ENCODE measurements at places on chromosomes 16 and 17.

GRCh38 chr16:85996843-85997242 is 97.9 kb downstream of the IRF8 start:
- no peak for DNase-seq

- no peak for DNase-seq
These were observed 63.9 kb downstream of the TNRC6C start for GRCh38 chr17:78022425-78022824.

DNA sequence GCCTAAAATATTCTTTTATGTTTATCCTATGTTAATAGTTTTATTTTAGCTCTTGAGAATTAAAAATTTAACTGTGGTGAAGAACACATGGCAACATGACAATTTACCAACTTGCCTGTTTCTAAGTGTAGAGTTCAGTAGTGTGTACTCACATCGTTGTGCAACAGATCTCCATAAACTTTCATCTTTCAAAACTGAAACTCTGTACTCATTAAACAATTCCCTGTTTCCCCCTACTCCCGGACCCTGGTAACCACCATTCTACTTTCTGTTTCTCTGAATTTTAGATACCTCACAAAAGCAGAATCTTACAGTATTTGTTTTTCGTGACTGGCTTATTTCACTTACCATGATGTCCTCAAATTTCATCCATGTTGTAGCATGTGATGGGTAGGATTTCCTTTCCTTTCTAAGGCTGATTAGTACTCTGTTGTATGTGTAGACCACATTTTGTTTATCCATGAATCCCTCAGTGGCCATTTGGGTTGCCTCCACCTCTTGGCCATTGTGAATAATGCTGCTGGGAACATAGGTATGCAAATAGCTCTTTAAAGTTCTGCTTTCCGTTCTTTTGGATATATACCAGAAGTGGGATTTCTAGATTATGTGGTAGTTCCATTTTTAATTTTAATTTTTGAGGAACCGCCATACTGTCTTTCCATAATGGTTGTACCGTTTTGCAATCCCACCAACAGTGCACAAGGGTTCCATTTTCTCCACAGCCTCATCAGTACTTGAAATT is 17.4 kb downstream of the IST1 start:
- DNase-seq = no peak

DNA sequence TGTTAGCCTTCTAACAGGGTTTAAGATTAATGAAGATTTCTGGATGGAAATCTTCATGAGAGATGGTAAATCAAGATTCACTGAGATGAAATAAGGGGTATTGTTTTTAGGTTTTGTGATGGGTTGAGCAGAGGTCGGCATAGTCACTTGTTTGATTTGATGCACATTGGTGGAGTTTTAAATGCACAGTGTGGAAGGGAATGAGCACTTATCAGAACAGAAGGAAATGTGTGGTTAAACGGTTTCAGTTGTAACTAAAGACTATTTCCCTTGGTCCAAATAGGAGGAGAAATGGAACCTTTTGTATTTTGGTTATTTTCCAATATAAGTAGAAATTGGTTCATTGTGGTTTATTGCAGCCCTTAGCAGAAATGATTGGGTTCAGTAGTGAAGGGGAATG is 34.1 kb downstream of the CBFB start:
- DNase-seq = no peak

DNA sequence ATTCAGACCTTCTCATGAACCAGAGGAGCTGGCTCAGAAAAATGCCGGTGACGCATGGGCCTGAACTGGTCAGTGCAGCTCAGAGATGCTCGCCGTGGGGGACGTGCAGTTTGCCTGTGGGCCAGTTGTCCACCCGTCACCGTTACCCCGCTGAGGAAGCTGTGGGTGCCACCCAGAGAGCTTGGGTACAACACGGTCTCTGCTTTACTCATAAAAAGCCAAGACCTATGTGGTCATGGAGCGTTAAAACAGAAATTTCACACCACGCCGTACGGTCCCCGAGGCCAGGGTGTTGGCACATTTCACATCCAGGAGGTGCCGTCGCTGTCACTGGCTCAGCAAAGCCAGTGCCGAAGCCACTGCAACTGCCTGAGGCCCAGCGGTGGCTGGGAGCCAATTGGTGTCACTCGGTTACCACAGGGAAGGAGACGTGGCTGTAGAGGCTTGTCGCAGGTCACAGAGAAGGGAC is 120.9 kb downstream of the METRNL start:
- DNase-seq = no peak

DNA sequence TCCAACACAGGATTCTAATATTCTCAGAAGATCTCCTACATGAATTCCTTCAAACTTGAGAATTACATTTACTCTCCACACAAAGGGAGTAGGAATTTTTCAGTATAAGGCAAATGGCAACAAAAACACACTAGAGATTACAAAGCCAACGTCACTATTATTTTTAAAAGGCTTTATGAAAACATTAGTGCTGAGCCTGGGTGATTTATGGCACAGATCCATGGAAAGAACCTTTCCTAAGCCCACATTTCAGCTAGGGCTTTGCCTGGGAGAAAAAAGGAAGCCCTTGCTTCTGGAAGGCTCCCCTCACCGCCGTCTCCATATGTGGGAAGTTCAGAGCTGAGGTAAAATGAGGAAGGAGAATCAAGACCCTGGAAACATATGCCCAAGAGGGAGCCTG is 499.4 kb upstream of the HSBP1 start:
- no peak for DNase-seq

- no peak for DNase-seq
These were observed 37.1 kb downstream of the BAIAP2 start for GRCh38 chr17:81071761-81072741.

DNA sequence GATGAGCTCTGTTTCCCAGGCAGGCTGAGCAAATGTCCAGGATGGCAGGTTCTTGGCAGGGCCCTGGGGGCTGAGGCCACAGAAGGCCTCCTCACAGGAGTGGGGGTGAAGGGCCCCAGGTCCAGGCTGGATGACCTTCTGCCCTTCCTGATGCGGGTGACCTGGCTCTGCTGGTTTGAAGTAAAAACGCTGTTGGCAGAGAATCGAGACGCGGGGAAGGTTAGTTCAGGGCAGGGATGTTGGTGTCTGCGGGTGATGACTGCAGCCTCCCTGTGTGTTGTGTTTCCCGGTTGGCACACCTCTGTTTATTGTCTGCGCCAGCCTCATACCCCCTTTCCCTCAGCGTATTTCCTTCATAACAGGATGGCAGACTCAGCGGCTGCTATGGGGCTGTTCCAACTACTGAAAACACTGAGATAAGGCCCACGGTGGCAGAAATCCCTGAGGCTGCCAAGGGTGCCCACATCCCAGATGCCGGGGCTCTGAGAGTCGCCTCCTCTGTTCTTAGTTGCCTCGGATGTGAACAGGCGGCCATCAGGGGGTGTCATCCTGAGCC is 104.6 kb downstream of the METRNL start:
- no peak for DNase-seq

- no peak for DNase-seq
These were observed 4.7 kb upstream of the FSCN2 start for GRCh38 chr17:81523402-81524038.

DNA sequence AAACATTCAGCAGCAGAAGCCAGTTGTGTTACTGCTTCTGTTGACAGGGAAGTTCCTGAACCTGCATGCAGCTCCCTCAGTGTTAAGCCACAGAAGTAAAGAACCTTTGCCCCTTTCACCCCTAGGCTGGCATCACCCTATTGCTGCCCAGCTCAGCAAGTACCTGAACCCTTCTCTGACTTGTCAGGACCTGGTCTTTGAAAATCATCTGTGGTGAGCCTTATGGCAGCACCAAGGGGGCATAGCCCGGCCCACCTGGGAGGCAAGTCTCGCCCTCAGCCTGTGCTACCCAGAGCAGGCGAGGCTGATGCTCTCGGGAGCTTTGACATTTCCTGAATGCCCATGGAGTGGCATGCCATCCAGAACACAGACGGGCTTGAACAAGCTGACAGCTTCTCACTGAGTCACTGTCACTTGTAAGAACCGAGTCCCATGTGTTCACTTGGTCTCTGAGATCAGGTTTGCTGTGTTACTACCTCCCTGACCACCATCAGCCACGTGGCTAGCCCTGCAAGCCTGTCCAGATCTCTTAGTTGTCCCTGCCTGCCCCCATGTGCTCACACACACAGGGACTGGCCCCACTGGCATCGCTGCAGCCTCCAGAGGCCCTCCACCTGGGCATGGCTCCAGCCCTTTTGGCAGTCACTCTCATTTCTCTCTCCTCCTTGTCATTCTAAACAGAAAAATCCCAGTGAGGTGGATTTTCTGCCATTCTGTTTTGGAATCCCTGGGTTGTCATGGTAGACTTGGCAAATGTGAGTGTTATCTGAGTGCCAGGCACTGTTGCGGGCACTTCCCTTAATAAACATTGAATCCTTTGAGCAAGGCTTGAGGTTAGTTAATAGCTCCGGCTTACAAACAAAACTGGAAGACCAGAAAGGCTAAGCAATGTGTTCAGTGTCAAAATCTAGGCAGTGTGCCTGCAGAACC is 2.9 kb upstream of the CARMIL2 start:
- no peak for DNase-seq

DNA sequence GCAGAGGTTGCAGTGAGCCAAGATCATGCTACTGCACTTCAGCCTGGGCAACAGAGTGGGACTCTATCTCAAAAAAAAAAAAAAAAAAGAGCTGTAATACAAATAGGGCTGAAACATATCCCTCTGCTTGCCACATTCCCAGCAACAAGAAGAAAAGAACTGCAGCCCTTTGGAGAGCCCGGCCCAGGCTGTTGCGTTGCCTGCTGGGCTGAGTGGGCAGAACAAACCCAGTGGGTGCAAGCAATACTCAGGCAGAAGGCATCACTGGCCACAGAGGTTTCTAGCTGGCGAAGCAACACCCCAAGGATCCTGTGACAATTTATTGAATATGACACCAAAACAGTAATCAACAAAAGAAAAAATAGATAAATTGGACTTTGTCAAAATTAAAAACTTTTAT is 44.0 kb downstream of the PIGL start:
- no peak for DNase-seq

- DNase-seq = no peak
These were observed 5.8 kb upstream of the FASN start for GRCh38 chr17:82103553-82104451.

GRCh38 chr16:10385725-10386516 is at the start of gene ATF7IP2:
TSS of gene ATF7IP2 (plus strand) at chr16:10386061. CDS start at chr16:10430621, 44,560 bp downstream.
- no peak for DNase-seq

DNA sequence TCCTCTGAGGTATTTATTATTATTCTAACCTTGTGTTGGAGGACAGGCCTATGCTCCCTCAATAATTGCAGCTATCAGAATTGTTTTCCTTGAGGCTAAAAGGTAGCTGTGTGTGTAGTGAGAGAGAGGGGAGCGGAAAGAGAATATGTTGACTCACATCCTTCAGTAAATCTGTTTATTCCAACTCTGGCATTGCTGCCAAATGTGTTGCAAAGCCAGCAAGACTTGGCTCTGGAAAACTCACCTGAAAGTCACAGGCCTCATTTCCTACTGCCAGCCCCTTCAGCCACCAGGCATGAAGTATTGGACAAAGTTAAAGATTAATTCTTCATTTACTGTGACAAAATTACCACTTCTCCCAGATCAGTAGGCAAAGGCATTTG is 9.6 kb downstream of the CA10 start:
- no peak for DNase-seq

GRCh38 chr16:81860287-81861266 is 81.5 kb downstream of the PLCG2 start:
- no peak for DNase-seq

GRCh38 chr17:78266231-78266631 is 34.8 kb downstream of the TMEM235 start:
- no peak for DNase-seq

GRCh38 chr17:58621174-58621573 is 70.7 kb downstream of the TEX14 start:
- no peak for DNase-seq

DNA sequence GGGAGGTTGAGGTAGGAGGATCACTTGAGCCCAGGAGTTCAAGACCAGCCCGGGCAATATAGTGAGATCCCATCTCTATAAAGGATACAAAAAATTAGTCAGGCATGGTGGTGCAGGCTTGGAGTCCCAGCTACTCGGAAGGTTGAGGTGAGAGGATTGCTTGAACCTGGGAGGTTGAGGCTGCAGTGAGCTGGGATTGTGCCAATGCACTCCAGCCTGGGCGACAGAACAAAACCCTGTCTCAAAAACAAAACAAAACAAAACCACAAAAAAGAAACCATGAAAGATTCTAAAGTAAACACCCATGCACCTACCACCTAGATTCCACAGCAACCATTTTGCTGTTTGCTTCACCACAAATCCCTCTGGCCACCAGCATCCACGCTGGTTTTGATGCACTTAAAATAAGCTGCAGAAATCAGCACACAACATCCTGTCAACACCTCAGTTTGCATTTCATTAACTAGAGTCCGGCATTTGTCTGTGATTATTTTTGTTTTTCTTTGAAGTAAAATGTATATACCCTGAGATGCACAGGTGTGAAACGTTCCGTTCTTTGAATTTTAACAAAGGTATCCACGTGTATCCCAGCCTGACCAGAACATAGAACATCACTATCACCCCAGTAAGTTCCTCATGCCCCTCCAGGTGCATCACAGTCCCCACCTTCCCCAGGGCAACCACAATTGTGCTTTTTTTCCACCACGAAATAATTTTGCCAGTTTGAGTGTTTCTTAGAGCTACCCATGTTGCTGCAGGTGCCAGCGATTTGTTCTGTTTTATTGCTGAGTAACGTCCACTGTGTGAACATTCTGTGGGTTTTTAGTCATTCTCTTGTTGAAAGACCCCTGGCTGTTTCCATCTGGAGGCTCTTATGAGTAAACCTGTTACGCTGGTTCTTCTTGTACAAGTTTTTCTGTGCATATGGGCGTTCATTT is 191.5 kb downstream of the SEC14L1 start:
- no peak for DNase-seq

- DNase-seq = peak; percentile 9
These were observed 414 bp downstream of the NARF start for GRCh38 chr17:82458885-82459424.

DNA sequence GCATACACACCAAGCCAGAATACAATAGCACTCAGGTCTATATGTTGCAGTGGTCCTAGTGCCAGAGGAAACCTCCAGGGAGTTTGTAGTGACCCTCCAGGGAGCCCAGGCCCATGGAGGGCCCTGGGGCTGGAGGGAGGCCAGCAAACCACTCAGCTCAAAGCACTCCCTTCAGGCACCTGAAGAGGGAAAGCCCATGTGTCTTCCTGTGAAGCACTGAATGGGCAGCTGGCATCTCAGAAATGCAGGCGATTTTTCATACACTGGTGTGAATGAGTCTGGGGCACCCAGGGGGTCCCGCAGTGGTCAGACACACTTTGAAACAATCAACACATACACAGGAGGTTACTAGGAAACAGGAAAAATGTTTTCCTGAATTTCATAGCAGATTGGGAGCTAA is 12.8 kb downstream of the TBC1D26 start:
- DNase-seq = no peak

- no peak for DNase-seq
These were observed 4.1 kb upstream of the TMEM11 start for GRCh38 chr17:21218101-21218500.

Measured in SHP77 treated with DMSO at 0.1 percent for 48 hours (cell line).